Choroid plexus epithelial cell (primary cell): ENCODE measurements at places on chromosomes 6 and 20.
A peak's percentile ranks its signal among the peaks of the same experiment; 100 is the strongest.

DNA sequence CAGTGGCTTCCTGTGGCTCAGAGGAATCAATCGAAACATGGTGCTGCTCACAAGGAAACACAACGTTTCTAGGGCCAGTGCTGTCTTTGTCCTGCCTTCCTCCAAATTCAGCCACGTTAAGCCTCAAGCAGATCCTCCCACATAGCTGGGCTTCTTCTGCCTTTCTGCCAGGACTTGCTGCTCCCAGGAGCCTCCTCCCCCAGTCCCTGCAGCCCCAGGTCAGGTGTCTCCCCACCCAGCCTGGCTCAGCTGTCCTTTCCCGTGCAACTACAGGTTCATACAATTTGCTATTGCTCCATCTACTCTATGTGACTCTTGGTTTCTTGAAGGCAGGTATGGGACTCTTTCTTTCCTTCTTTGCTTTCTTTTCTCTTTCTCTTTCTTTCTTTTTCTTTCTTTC lies 215.3 kb upstream of the RNF24 start:
- DNase-seq, result no peak

DNA sequence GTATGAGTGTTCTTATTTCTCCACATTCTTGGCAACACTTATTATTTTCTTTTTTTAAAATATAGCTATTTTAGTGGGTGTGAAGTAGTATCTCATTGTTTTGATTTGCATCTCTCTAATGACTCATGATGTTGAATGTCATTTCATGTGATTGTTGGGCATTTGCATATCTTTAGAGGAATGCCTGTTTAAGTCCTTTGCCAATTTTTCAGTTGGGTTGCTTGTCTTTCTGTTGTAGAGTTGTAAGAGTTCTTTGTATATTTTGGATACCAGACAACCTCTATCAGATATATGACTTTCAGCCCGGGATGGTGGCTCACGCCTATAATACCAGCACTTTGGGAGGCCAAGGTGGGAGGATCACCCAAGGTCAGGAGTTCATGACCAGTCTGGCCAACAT lies 5.1 kb upstream of the POPDC3 start:
- peak; percentile 55 for DNase-seq

GRCh38 chr6:35585658-35586057 lies 73.0 kb upstream of the TULP1 start:
- no peak for DNase-seq

DNA sequence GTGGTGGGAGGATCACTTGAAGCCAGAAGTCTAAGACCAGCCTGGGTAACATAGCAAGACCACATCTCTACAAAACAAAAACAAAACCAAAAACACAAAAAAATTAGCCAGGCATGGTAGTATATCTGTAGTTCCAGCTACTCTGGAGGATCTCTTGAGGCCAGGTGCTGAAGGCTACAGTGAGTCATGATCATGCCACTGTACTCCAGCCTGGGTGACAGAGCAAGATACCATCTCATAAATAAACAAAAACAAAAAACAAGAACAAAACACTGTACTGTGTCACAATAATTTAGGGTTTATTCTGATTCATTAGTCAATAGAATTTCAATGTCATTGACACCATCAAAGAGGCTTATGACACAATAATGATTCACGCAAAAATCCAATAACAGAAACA lies 1121.7 kb upstream of the MAP3K7 start:
- DNase-seq, result no peak

- DNase-seq, result no peak
Measured at GRCh38 chr6:38901802-38902522, 146.6 kb upstream of the GLP1R start.

GRCh38 chr6:124604719-124605118 lies 357.5 kb upstream of the RNF217 start:
- no peak for DNase-seq

DNA sequence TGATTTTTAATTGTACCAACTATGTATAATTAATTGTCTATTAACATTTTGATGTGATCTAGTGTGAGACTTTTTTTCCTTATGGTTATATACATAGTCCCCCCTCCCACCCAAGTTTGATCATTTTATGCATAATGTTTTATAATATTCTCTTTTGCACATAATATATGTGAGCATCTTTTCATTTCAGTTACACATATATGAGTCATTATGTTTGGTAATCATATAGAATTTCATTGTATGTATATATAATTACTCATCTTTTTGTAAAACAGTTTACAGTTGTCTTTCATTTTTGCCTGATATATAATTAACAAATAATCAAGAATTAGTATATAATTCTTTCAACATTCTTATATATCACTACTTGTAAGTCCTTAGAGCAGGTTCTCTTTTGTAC lies 15.0 kb downstream of the RWDD1 start:
- no peak for DNase-seq

- no peak for DNase-seq
Measured at GRCh38 chr6:108730635-108731515, 117.3 kb upstream of the ARMC2 start.

DNA sequence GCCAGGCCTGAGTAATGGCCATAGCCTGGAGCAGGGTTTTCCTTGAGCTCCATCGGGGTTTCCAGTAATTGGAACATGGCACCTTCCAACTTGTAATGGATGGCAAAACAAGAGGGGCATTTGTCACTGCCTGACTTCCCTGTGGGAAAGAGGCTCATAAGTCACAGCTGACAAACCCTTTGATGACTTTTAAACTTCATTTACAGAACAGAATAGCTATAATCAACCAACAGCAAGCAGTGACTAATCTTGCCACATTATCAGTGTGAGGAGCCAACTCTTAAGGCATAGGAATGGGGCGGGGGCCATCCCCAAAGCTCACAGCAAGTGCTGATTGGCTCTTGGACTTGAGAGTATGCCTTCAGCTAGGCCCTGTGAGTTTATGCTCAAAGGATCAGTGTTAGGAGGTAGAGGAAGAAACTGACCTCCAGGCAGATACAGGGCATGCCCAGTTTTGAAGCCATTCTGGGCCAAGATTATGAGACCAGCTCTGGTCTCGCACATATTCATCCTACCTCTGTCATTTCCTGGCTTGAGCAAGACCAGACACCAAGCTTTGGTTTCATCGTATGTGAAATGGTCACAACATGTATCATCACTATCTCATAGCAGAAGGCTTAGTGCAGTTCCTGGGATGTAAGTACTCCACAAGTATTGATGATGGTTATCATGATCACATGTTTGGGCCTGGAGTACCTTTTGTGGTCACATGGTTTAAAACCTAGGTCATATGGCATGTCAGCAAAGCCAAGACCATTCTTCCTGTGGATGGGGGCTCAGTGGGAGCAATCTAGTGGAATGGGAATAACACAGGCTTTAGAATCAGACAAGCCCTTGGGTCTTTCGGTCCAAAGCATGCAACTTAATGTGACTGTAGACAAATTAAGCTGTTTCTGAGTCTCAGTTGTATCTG lies 49.2 kb downstream of the EIF2S2 start:
- DNase-seq, result no peak

- DNase-seq, result peak; percentile 68
Measured at GRCh38 chr6:154732538-154733182, 556 bp upstream of the SCAF8 start.

DNA sequence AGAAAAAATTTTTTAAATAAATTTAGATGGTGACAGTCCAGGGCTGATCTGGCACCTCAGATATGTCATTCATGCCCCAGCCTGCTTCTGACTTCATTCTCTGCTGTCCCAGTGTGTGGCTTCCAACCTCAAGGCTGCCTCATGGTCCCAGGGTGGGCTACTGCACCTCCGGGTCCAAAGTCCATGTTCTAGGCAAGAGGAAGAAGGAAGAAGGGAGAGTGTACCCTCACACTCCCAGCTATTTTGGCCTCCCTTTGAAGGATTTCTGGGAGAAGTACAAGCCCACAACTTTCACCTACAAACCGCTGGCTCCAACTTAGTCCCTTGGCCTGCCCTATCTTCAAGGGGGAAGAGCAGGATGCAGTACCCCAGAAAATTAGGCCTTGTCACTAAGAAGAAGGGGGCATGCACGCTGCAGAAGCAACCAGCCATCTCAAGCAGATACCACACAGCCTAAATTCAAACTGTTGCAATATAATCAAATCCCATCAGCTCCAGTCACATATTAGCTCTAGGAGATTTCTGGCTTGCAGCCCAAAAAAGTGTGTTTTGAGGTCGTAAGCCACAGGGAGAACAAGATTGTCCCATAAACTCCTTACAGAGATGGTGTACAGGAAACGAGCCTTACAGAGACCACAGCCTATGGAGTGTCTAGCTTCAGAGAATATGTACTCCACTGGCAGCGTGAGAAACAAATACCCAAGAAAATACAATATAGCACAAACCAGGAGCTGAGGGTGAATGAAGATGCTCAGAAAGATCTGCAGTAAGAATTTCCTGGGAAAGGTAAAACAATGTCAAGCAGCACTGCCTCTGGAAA lies 906 bp upstream of the BTN3A2 start:
- DNase-seq, result peak; percentile 36

DNA sequence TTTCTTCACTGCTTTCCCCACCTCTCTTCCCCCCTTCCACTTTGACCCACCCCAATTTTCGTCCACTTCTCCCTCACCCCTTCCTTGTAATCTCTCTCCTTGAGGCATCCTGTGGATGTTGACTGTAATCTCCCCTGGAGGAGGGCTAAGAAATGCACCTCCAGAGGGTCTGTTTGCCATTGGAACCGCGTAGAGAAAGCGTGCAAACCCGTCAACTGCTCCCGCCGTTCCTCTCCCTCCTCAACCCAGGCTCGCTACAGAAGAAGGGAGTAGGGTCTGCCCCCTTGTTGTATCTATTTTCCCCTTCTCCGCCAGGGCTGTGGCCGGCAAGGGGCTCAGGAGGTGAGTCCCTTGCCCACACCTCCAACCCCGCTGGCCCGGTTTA lies 502 bp upstream of the HTR1E start:
- DNase-seq, result no peak

DNA sequence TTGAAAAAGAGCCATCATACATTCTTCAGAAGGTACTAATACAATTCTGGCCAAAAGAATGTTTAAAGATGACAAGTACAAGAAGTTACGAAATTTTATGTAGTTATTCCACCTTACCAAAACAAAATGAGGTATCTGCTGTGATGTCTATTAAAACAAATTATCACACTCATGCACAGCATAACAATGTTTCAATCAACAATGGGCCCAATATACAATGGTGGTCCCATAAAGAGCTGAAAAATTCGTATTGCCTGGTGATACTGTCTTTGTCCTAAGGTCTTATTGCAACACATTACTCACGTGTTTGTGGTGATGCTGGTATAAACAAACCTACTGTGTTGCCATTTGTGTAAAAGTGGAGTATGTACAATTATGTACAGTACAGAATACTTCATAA lies 3.6 kb upstream of the NUP153 start:
- DNase-seq, result peak; percentile 71

GRCh38 chr6:31676904-31677303 lies 4.0 kb downstream of the LY6G5C start:
- DNase-seq, result no peak
